ENCODE measurements at places on chromosomes 1 and 21.
A peak's percentile ranks its signal among the peaks of the same experiment; 100 is the strongest.

- no peak for DNase-seq
Observed at GRCh38 chr1:200228081-200228480, 181.8 kb downstream of the ZNF281 start.

GRCh38 chr1:109247401-109248365, 1.7 kb upstream of the CELSR2 start:
- no peak for DNase-seq

DNA sequence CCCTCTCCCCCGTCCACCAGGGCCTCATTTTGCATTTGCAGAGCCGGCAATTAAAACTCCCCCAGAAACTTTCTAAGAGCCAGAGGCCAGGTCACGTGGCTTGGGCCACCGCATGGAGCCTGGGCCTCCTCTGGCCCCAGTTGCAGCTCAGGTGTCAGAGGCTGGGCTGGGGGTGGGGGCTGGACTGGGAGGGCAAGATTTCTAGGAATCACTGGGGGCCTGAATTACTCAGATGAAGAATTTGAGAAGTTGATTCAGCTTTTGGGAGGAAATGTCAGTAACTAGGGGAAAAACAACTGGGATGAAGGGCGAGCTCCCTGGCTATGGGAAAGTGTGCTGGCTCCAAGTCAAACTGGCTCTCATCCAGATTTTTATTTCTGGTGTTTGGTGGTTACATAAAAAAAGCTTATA, 151.0 kb downstream of the CDC7 start:
- no peak for DNase-seq

DNA sequence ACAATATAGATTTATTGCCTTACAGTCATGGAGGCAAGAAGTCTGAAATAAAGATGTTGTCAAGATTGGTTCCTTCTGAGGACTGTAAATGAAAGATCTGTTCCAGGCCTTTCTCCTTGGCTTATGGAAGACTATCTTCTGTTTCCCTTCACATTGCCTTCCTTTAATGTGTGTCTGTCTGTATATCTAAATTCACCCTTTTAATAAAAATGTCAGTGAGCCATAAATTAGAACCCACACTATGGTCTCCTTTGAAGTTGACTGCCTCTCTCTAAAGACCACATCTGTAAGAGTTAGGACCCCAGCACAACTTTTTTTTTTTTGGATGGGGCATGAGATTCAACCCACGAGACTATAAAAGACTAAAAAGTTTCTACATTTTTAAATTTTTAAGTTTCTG, 305.8 kb downstream of the KCNT2 start:
- DNase-seq = no peak

DNA sequence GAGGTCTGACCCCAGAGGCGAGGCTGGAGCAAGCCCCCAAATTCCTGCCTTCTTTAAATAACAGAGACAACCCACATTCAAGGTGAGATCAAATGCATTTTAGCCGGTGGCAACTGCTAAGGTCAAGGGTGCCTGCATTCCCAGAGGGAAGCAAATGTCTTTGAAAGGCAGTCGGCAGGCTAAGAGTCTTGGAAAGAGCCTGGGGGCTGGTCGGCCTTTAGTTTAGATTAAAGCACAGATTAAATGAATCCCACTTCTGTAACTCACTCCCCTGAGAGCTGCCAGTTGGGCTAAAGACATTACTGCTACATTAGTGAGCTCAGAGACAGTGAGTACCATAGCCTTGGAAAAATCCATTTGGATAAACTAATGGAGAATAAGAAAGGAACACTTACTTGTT, 59.2 kb downstream of the HTR6 start:
- no peak for DNase-seq

DNA sequence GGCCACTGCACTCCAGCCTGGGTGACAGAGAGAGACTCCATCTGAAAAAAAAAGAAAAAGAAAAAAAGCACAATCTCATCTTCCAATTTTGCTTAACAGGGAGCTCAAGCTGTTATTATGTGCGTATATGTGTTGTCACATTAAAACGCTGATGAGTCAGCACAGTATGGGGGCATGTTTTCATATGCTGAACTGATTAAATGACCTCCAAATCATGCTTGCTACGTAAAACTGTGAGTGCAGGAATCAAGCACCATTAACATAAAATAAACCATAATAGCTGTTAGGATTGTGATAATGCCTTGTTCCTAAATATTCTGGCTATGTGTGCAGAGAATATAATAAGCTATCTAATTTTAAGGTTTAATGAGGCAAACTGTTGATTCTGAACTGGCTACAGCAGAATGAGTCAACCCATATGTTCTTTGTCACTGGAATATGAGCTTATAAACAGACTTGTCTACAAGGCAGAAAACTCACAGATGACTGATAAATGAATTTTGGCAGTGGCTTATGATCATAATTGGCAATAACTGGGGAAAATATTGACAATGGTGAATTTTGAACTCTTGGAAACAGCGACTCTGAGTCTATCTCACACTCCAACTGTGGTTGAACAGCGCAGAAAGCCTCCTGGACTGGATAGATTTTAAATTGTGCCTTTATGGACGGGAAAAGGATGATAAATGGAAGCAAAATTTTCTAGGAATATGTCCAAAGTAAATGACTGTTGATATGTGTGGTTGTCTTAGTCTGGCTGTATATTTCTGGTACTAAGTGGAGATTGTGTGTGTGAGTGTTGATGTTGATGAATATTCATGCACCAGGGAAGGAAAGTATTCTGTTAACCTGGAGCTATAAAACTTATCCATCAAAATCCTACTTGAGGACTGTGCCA, 75.5 kb downstream of the VCAM1 start:
- no peak for DNase-seq

GRCh38 chr1:11188381-11188780, 774 bp upstream of the ANGPTL7 start:
- no peak for DNase-seq

DNA sequence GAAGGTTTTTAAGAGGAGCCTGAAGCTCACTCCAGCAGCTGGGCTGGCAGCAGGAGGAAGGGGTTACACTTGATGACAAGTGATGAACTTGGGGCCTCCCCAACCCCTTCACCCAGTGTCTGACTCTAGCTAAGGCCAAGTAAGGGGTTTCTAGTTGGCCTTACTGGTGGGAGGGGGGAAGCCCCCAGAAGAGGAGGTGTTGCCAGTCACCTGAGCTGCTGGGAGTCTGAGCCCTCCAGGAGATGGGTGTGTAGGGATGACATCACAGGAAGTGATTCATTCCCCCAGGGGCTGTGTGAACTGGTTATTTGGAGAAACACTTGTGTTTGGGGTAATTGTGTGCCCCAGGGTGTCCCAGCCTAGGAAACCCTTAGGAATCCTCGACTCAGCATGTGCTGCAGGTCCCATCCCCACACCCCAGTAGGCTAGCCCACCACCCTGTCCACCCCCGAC, 3.1 kb downstream of the PADI1 start:
- peak; percentile 10 for DNase-seq

GRCh38 chr1:172640111-172640510, 18.8 kb upstream of the FASLG start:
- no peak for DNase-seq

DNA sequence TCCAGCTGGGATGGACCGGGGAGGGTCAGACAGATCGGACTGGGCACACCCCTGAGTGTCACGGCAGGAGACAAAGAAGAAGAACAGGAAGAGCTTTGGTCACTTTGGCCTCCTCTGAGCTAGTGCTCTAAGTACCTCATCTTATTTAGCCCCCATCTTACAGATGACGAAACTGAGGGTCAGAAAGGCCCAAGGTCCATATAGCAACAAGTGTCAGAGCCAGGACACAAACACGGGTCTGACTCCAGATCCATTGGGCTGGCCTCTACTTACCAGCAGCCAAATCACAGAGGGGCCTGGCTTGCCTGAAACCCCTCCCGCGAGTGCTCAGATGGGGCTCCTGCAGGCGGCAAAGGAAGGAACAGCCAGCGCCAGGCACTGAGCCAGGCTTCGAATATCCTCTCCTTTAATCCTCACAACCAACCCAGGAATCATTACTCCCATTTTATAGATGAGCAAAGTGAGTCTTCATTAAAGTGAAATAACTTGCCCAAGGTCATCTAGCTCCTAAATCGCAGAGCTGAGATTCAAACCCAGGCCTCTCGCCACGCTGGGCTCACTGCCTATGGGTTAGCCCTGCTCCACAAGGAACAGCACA, 25.7 kb upstream of the SELENON start:
- no peak for DNase-seq

- DNase-seq = no peak
Observed at GRCh38 chr1:17948594-17948993, 159.0 kb upstream of the IGSF21 start.

DNA sequence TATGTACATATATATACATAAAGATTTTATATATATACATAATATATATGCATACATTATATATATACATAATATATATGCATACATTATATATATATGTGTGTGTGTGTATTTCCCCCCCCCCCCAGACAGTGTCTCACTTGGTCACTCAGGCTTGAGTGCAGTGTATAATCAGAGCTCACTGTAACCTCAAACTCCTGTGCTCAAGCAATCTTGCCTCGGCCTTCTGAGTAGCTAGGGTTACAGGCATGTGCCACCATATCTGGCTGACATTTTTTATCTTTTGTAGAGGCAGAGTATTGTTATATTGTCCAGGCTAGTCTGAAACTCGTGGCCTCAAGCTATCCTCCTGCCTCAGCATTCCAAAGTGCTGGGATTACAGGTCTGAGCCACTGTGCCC, 9.0 kb upstream of the FUBP1 start:
- no peak for DNase-seq

GRCh38 chr21:15052459-15052763, 12.4 kb downstream of the NRIP1 start:
- no peak for DNase-seq

DNA sequence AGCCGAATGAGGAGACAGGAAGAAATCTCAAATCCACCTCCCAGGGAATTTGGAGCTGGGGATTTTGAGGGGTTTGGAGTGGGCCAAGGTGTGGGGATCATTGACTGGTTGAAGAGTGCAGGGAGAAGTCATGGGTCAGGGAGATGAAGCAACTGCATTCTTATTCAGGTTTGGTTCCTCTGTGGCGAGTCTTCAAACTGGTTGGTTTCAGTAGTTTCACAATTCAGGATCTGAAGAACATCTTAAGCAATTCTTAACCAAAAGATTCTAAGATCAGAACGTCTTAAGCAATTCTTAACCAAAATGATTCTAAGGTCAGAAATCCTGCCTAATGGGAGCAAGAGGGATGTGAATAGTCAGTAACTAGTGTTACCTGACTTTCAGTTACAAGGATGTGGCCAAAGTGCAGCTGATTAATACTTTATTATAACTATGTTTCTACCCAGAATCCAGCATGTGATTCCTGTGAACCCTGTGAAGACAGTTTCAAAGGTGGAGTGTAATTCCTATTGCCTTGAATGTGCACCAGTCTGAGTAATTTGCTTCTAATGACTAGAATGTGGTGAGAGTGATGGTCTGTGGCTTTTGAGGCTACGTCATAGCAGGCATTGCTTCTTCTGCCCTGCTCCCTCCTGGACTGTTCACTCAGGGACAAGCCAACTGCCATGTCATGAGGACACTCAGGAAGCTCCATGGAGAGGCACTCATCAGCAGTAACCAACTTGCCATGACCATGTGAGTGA, 61.2 kb downstream of the OLFML3 start:
- no peak for DNase-seq

DNA sequence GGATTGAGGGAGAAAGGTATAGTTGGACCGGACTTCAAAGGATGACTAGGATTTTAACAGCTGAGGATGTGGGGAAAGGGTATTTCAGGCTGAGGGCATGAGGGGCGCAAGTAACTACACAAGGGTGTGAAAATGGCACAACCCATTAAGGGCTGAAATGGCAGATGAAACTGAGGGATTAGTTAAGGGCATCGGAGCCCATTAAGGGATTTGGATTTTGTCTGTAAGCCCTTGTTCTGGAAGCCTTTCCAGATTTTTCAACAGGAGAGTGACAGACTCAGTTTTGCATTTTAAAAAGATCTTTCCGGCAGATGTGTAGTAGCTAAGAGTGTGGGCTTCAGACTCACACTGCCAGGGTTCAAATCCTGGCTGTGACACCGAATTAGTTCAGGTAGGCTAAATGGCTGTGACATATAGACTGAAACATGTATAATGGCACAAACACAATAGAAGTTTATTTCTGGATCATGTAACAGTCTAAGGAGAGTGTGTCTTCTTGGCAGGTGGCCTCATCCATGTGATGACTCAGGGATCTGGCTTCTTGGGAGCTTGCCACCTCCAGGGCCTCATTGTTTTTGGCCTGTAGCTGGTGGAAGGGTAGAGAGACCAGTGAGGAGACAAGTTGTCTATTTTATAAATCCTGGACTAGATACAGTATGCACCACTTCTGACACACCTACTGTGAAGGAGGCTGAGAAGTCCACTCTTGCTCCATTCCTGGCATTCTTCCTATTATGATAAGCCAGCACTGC, 49.6 kb downstream of the UBE2T start:
- no peak for DNase-seq

- no peak for DNase-seq
Observed at GRCh38 chr1:234208351-234208750, 164.9 kb upstream of the COA6 start.

- no peak for DNase-seq
Observed at GRCh38 chr1:14735841-14736240, 137.4 kb downstream of the KAZN start.

GRCh38 chr1:9145021-9145668, 16.2 kb upstream of the GPR157 start:
- DNase-seq = no peak

DNA sequence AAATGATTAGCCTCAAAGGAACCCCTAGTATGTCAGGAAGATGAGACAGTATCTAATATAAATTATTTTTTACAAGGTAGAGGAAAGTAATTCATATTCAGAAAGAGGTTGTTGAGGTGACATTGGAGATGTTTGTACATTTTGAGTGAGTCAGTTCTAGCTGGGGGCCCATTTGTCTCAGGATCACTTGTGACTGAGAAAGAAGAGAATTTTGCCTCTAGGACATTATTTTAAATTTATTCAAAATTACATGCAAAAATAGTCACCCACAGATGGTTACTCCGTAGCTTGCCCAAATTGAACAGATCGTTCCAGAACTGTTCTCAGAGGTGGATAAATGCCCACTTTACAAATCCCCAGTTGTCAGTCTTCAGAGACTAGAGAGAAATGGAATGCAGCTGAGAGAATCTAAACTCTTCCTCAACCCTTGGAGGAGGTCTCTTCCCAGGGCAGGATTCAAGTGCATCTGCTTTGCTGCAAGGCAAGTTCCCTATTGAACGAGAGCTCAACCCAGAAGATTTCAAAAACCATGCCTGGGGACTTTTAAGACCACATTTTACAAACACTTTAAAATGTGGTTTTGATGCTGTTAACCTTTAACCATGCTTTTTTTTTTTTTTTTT, 987.8 kb upstream of the ADAMTS5 start:
- DNase-seq = no peak

GRCh38 chr1:172875892-172876291, 174.8 kb downstream of the TNFSF18 start:
- DNase-seq = no peak

- no peak for DNase-seq
Observed at GRCh38 chr1:174053826-174054225, 31.7 kb upstream of the RC3H1 start.
